Stimulated activated CD8-positive, alpha-beta memory T cell treated with anti-CD3 and anti-CD28 coated beads, Interleukin-4, amount 100 ng/mL, for 48 hours (primary cell): ENCODE measurements at places on chromosomes 6 and 20.

- DNase-seq = no peak
Measured at GRCh38 chr6:169639653-169640278, 62.1 kb downstream of the WDR27 start.

DNA sequence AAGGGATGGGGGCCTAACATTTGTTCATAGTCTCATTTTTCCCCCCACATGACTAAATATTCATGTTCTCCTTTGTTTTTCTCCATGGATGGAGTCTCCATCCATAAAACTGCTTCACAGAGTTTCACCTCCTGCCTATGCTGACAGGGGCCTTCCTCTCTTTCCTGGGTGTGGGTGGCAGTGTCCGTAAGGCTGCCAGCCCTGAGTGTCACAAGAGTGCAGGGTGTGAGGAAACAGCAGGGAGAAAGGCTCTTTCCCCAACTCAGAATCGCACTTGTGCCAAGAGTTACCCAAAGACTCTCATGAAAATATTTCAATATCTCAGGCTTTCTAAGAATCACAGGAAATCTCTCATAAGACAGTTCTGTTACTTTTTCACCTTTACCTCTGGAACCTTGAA, 346.2 kb upstream of the MMS22L start:
- no peak for DNase-seq

DNA sequence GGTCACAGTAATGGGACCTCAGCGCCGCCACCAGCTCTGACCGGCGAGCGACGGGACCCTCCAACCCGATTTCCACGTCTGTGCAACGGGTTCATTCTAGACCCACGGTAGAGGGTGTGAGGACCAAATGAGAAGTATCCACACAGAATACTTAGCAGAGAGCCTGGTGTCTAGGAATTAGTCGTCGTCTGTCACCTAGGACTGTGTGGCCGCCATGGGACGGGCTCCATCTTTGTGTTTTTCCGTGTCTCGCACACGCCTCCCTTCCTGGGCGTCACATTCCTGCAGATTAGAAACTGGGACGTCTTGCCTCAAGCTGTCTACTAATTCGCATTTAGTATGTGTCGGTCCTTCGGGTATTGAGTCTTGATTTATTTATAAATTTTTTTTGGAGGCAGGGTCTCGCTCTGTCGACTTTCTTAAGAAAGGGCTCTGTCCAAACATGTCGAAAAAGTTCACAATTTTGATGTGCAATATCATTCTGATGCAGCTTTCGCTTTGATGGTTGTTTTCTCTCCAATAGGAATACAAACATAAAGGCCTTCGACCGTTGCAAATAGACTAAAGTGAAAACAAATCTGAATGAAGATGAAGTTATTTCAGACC, 563 bp downstream of the MGME1 start:
- no peak for DNase-seq

DNA sequence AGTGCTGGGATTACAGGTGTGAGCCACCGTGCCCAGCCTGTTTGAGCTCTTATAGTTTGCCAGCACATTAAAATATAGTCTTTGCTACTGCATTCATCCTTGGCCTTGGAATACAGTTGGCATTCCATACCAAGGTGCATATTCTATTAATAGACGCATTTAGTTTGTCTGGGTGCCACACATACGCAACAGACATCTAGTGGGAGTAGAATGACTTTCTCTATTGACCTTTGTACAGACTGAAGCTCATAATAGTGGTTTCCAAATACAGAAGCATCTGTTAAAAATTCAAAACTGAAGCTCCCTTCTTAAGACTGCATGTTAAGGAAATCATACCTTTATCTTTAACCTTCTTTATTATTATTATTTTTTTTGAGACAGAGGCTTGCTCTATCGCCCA, 46.7 kb upstream of the FNDC1 start:
- DNase-seq = no peak
